ENCODE measurements at places on chromosomes 4 and X.

DNA sequence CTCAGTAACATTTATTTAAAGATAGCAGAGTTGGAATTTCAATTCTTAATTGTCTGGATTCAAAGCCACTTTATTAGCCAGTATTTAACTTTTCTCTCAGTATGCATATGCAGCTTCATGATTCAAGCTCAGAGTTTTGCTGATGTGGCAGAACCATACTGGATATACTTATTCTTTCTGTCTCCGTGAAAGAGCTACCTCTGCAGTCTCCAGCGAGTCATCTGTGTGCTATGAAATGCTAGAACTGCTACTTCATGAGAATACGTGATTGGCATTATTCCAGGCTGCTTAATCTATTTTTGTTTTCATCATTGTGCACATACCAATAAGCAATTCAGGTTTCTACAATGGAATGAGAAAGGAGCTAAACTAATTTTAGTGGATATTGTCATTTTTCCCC, 743.7 kb downstream of the C4orf33 start:
- no peak for DNase-seq

DNA sequence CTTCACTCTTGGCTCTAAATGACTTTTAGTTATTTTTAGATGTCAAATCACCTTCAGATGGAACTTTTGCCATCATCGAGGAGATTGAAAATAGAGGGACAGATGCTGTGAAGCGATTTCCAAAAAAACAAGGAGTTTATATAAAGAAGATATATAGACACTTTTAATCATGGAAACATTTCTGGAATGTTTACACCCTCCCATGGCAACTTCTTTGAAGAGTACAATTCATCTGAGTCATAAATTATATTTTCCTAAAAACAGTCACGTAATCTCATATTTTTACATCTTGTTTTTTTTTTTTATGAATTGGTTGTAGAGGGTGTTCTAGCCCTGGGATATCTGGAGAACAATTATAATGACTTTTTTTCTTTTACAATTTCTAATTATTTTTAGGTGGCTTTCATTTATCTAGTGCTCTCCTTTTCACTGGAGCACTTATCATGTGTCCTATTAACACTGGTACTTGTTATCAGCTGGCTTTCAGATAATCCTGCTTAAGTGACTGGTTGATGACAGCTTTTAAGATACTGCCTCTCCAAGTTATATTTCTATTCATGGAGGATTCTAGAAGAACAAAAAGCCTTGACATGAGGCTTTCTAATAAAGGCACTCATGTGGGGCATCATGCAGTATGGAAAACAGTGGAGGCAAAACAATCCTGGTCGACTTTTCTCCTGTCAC, 24.9 kb downstream of the PCDH7 start:
- no peak for DNase-seq

DNA sequence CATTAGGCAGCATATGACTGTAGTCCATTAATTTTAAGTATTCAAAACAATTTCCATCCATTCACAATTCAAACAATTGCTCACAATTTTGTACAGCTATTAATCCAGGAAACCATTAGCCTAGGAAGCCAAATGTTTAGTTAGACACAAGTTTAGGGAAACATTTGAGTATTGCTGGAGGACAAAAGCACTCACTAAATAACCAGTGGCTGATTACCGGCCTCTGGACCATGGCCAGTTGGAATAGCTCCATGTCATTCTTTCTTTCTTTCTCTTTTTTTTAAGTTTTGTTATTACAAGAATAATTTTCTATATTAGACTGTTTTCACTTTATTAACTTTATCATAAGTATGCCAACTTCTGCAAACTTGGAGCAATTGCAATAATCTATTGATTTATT, 31.3 kb downstream of the TRIML2 start:
- DNase-seq: no peak

DNA sequence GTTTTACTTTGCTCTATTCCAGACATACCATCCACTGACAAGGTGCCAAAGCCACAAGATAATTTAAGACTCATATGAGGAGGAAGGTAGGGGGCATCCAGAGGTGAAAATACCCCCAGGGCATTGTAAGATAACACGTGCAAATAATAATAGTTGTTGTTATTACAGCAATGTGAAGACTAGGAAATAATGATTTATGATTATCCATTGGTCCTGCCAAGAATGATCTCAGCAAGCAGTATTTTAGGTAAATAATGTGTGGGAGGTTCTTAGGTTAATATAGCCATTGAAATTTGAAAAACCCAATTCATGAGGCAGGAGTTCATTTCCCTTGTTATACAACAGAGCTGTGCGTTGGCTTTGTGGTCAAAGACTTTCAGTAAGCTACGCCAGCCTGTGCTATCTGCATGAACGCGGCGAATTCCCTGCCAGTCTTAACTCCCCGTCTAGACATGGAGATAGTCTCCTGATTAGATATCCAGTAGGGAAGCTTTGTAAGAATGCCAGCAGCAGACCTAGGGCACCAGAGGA, 47.2 kb upstream of the MXRA5 start:
- no peak for DNase-seq

DNA sequence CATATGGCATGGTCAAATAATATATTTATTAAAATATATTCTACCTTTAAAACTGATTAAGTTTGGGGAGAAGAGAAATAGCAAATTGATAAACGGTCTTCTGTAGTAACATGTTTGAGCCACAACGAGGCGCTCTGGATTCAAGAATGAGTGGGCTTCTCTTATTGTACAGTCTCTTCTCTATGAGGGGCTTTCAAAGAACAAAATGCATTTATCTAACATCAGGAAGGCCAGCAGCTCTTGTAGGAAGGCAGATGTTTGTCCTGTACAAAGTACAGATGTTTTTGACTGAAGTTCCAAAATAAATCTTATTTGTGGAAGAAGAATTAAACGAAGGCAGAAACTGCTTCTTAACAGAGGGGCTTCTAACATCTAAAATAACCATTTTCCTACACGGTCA, 153.6 kb downstream of the RASL11B start:
- no peak for DNase-seq

DNA sequence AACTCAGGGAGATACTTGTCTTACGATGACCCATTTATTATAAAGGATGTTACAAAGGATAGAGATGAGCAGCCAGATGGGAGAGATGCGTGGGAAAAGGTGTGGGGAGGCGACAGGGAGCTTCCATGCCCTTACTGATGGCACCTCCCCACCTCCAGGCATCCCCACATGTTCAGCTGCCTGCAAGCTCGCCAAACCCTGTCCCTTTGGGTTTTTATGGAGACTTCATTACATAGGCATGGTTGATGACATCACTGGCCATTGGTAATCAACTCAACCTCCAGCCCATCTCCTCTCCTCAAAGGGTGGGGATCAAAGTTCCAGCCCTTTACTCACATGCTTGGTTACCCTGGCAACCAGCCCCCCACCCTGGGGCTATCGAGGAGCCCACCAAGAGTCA, 29.4 kb upstream of the SLC2A9 start:
- DNase-seq: no peak

DNA sequence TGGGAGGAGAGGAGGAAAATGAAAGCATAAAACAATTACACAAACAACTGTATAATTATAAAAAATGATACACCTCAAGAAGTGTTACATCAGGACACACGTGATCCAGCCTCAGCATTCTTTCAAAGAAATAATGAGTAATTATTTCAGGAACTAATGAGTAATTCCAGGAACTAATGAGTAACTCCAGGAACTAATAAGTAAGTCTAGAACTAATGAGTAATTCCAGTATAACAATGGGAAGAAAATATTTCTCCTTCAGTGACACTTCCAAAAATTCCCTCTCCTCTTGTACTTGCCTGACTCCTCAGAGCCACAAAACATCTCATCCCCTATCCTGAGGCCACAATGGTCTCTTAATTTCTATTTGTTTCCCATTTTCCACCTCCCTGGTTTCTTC, 63.5 kb upstream of the COL25A1 start:
- DNase-seq: no peak

GRCh38 chrX:111779582-111779981, 96.4 kb upstream of the TRPC5OS start:
- no peak for DNase-seq

- DNase-seq: no peak
Observed at GRCh38 chr4:173446416-173446815, 47.5 kb upstream of the SCRG1 start.

DNA sequence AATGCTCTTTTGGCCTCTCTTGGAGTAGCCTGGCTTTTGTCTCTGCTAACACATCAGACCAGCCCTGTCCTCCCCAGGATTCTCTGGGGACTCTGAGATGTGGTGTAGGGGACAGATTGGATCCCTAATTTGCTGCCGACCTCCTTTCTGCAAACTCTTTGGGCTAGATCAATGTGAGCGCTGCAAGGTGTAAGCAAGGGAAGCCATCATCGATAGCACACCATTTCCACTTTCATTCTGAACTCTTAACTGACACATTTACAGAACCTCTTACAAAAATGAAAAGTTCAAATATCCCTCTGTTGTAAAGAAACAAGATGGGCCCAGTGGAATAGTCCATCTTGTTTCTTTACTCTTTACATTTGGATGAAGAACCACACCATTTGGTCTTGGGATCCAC, 46.6 kb downstream of the PGRMC2 start:
- no peak for DNase-seq

GRCh38 chrX:15500497-15500966, at the start of gene BMX:
TSS of gene BMX (plus strand) at chrX:15500807. CDS start at chrX:15508354, 7,547 bp downstream.
- DNase-seq: no peak

DNA sequence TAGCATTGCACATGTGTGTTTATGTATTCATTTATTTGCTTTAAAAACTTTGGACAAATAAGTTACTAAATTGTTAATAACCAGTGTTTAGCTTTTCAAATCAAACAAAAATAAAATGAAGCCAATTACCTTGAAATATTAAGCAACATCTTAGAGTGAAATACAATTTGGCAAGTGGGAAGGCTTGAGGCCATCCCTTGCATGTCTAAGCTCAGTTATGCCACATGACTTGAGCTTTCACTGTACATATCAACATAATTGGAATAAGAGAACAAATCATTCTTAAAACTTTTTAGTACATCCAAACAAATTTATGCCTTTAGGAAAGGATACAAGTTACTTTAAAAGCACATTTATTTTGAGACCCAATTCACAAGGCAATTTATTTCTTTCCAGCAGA, 640.6 kb downstream of the SPRY1 start:
- DNase-seq: no peak

GRCh38 chrX:149476513-149476912, 28.6 kb downstream of the IDS start:
- no peak for DNase-seq

- no peak for DNase-seq
Observed at GRCh38 chr4:177964693-177965168, 522.5 kb upstream of the AGA start.

DNA sequence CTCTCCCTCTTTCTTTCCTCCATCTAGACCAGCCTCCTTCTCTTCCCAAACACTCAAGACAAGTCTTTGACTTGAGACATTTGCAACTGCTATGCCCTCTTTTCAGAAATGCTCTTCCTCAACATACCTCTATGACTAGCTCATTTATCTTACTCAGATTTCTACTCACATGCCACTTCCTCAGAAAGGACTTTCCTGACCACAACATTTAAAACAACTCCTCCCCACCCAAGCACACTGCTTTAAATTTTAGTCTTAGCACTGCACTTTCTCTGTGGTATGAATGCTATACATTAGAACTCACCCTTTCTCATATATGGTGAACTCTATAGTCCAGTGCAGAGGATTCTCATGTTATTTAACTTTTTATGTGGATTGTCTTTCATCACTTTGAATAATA, 28.4 kb upstream of the SULT1E1 start:
- no peak for DNase-seq

- DNase-seq: no peak
Observed at GRCh38 chrX:104988038-104988437, 232.5 kb downstream of the TEX13A start.

- peak; percentile 13 for DNase-seq
Observed at GRCh38 chrX:6021316-6022091, 207.2 kb downstream of the NLGN4X start.

- no peak for DNase-seq
Observed at GRCh38 chrX:130874751-130875150, 28.3 kb downstream of the ENOX2 start.

DNA sequence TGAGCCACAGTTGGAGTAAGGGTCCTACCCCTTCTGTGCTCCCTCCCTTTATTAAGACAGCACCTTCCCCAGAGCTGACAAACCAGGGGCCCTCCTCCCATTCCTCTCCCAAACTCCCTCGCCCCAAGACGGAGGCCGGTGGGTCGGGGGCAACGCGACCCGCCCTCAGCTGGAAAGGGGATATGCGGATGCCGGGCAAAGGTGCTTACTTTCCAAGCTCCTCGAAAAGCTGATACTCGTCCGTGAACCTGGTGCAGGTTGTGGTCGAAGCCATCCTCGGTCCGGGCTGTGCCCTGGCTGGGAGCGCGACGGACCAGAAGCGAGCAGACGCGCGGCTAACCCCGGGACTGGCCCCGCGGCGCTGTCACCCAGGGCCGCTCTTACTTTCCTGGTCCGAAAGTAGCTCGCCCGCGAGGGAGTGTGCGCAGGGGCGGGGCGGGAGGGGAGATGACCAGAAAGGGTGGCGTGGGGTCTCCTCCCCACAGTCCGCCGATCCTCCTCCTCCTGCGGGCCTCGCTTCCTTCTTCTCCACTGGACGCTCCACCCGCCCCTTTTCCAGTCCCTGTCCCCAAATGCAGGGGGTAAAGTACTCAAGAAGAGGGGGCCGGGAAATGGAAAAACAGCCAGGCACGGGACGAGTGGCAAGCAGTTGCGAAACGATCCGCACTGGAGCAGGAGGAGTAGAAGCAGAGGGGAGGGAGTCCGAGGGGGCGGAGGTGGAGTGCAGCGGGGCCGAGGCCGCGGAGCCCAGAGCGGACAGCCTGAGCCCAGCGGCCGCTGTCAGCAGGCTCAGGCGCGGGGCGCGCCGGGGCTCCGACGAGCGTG, 531 bp downstream of the CAMK2D start:
- peak; percentile 57 for DNase-seq

GRCh38 chr4:106806158-106806797, 229.8 kb downstream of the DKK2 start:
- DNase-seq: no peak

DNA sequence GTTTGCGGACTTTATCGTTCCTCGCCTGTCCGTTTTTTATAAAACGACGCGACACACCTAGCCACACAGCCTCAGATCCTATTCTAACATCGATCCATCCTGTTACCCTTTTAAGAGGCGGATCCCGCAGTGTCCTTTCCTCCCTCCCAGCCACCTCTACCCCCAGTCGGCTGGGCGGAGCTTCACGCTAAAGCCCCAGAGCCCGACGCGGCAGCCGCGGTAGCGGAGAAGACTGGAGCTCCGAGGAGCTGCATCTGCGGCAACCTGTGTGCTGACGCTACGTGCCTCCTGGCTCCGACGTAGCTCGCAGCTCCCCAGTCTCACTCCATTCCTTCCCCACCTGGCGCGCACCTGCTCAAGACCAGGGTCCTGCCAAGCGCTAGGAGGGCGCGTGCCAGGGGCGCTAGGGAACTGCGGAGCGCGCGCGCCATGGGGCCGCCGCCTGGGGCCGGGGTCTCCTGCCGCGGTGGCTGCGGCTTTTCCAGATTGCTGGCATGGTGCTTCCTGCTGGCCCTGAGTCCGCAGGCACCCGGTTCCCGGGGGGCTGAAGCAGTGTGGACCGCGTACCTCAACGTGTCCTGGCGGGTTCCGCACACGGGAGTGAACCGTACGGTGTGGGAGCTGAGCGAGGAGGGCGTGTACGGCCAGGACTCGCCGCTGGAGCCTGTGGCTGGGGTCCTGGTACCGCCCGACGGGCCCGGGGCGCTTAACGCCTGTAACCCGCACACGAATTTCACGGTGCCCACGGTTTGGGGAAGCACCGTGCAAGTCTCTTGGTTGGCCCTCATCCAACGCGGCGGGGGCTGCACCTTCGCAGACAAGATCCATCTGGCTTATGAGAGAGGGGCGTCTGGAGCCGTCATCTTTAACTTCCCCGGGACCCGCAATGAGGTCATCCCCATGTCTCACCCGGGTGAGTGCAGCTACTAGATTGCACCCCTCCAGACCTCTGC, at the start of gene RNF128:
TSS of gene RNF128 (plus strand) at position 217 of the 953 bp plus-strand sequence. CDS start at position 430, 213 bp downstream.
- DNase-seq: no peak
